LHCN-M2 (cell line): ENCODE measurements at places on chromosomes 2 and 18.

GRCh38 chr2:204753841-204754240, 208.6 kb downstream of the PARD3B start:
- DNase-seq = no peak

DNA sequence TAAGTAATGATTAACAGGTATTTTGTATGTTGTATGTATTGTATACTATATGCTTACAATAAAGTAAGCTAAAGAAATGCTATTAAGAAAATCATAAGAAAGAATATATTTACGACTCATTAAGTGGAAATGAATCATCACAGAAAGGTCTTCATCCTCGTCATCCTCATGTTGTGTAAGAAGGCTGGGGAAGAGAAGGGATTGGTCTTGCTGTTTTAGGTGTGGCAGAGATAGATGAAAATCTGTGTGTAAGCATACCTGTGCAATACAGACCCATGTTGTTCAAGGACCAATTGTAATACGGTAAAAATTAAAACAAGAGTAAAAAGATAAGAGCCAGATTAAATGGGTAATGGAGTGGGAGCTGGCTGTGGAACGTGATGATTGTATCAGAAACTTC, 16.6 kb downstream of the SLC35F5 start:
- DNase-seq = no peak

- no peak for DNase-seq
Observed at GRCh38 chr2:101418460-101419095, 31.3 kb upstream of the CREG2 start.

DNA sequence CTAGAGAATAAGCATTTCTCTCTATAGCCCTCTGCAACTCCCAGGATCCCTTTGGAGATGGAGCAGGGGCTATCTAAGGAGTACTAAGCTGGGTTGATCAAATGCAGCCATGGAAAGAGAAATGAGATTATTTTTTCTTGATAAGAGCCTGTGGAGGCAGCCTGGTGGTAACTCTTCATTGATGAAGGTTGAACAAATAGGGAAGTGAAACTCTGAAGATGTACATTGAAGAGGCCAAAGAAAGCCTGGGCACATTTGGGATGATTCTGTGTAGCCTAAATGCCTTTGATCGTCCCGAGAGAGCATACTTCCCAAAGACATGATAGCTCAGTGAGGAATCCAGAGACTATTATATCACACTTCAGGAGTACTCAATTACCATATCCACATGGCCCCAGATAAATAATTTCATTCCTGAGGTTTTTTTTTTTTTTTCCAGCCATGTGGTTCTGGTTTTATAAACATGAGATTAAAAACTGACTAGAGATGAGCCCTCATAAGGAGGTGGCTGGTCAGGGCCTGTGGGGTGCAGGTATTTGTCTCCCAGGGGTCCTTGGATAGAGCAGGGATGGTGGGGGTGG, 192.5 kb downstream of the TPGS2 start:
- DNase-seq = no peak

DNA sequence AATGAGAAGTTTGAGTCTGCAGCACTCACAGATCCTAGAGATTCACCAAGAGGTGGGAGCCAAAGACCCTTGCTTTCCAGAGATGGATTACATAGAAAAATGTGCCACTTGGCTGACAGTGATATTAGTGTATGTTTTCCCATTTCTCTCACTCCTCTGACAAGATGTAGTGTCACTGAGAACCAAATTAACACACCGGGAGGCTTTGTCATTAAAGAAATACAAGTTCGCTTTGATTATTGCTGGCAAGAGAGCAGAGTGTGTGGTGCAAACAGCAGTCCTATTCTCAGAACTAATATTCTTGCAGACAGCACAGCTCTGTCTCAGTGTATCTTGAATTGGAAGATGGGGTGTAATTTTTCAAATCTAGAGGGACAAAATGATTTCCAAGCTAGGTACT, 171.6 kb upstream of the SETBP1 start:
- DNase-seq = no peak

GRCh38 chr2:134745023-134745422, 26.2 kb upstream of the TMEM163 start:
- DNase-seq = no peak

- DNase-seq = no peak
Observed at GRCh38 chr18:5998907-5999306, 103.6 kb upstream of the TMEM200C start.

GRCh38 chr2:70089983-70090525, 2.8 kb downstream of the PCBP1 start:
- DNase-seq = no peak

- peak; percentile 54 for DNase-seq
Observed at GRCh38 chr2:33034784-33035183, 88.0 kb downstream of the LTBP1 start.

DNA sequence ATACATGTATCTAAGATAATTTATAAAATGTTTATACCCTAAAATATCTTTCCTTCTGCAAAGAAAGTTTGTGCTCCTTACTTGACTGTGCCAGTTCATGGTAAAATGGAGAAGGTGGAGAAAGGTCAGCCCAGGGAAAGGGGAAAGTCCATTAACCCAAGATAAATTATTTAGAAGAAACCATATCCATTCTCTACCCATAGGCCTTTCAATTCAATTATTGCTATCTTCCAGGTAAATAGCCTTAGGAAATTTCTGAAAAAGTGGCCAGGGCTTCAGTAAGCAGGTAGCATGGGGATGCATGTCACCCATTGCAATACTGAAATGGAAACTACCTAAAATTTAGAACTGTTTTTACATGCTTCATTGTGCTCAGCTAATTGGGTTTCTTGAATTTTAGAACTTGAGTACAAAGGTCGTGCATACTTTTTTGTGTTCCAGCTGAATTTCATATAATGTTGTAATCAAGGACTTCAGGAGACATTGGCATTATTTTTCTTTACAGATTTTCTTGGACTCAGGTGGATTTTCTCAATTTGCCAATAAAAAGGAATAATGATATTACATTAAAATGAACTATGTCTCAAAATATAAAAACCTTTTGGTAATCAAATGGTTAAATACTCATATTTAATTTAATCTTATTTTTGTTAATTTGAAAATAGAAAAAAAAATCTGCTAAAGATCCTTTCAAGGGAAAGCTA, 124.9 kb downstream of the CSRNP3 start:
- DNase-seq = no peak

DNA sequence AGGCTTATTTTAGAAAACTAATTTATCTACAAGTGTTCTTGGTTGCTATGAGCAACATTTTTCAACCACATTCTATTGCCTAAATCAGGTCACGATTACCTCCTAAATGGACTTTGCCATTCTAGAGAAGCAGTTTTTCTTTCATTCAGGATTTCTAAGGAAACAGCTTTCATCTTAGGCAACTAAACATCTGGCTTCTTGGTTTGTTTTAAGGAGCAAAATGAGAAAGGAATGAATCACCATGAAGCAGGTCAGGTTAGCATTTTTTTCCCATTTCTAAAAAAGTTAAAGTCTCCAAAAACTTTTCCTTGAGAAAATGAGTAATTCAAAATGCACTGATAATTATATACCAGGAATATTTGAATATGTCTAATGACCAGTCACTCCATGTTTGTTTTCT, 114.8 kb downstream of the GAREM1 start:
- DNase-seq = peak; percentile 32
